ENCODE measurements at places on chromosomes 12 and 14.

DNA sequence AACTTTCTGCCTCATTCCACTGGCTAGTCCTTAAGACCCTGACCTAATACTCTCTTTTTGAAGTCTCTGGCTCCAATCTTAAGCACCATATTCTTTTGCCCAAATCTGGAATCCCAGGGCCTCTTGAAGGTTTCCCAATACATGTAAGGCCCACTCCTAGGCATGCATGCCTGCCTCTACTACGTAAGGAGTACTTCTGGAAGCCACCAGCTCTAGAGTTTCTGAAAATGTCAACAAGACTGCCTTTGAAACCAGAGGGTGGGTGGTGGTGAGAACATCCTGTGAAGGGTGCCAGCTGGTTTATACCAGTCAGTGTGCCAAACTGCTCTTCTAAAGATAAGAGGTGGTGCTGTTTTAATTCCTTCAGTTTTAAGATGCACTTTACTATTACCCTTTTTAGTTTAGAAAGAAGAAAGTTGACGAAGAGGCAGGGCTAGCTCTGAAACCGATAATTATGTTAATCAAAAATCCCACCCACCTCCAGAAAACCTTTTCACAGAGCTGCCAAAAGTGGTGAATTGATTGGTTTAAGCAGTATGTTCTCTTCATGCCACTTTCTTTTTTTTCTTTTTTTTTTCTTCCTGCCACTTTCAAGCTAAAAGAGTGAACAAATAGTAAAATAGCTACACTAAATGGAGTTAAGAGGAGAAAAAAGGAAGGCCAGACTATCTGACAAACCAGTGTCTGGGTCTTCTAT lies 8.7 kb upstream of the WDR89 start:
- DNase-seq: peak; percentile 51

DNA sequence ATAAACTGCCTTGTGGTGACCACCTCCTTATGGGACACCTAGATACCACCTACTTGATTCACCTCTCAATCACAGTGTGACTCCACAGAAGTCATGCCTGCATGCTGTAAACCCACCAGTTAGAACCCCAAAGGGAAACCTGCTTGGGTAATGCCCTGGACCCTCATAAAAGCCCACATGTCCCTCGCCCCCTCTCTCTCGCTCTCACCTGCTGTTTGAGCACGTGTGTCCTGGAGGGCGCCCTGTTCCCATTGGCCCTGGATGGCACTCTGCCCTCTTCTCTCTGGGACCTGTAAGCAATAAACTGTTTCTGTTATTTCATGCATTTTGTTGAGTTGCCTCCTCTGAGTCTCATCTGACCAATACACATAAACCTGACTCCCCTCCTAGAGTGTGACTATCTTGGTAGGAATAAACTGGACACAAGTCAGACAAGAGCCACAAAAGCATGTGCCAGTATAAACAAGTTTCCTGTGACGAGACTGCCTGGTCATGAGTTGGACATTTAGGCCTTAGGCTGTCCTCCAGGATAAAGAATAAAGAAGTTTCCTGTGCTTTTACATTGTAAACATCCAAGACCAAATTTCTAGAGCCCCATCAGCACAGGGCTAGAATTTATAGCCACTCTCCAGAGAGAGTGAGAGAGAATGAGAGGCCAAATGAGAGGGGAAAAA lies 8.6 kb downstream of the IFI27L2 start:
- DNase-seq: no peak

GRCh38 chr14:104066719-104067295 lies 18.7 kb upstream of the ASPG start:
- DNase-seq: no peak

- DNase-seq: no peak
These were observed 201.2 kb downstream of the CHST11 start for GRCh38 chr12:104657726-104658484.

- DNase-seq: no peak
These were observed 114.6 kb downstream of the TMEM132C start for GRCh38 chr12:128381541-128381940.

- DNase-seq: no peak
These were observed 380.5 kb downstream of the VRK1 start for GRCh38 chr14:97177635-97178034.

DNA sequence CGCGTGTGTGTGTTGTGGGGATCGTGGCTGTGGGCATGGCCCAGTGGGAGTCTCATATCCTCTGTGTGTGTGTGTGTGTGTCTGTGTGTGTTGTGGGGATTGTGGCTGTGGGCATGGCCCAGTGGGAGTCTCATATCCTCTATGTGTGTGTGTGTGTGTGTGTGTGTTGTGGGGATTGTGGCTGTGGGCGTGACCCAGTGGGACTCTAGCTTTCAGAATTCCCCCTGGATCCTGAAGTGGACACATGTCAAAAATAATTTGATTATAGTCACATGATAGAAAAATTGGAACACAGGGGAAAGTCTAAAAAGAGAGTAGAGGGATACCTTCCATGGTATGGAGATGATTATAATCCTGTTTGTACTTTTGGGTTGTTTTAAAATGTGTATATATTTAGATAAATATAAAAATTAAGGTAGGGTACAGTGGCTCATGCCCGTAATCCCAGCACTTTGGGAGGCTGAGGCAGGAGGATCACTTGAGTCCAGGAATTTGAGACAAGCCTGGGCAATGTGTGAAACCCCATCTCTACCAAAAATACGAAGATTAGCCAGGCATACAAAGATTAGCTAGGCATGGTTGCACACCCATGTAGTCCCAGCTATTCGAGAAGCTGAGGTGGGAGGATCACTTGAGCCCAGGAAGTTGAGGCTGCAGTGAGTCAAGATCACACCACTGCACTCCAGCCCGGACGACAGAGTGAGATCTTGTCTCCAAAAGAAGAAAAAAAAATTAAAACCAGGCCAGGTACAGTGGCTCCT lies 11.0 kb downstream of the PAPLN start:
- no peak for DNase-seq

- no peak for DNase-seq
These were observed 342.8 kb upstream of the SFSWAP start for GRCh38 chr12:131367983-131368667.

GRCh38 chr12:5870183-5870582 lies 74.9 kb downstream of the ANO2 start:
- DNase-seq: no peak

- peak; percentile 67 for DNase-seq
These were observed 93.9 kb upstream of the EVL start for GRCh38 chr14:99971087-99971940.

- DNase-seq: no peak
These were observed 6.9 kb downstream of the CDCA4 start for GRCh38 chr14:105014032-105014431.

GRCh38 chr14:89544636-89545301 lies 127.7 kb upstream of the FOXN3 start:
- DNase-seq: no peak

GRCh38 chr12:52832451-52832850 lies 1.7 kb downstream of the KRT79 start:
- no peak for DNase-seq

GRCh38 chr12:24960222-24960855 lies 11.4 kb upstream of the BCAT1 start:
- DNase-seq: no peak

DNA sequence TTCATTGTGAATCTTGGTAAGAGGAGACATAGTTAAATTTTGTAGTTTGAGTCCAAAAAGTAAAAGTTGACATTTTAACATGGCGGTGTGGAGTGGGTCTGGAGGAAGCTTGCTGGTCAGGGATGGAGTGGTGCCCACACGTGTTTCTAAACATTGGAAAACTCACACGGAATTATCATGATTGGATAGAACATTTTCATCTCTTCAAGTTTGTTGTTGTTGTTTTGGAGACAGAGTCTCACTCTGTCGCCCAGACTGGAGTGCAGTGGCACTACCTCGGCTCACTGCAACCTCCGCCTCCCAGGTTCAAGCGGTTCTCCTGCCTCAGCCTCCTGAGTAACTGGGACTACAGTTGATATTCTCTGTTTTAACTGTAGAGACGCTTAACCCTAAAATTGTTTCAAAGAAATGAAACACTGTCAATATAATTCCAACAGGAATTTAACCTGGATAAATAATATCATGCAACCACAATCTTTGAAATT lies 502 bp upstream of the MBIP start:
- DNase-seq: no peak

GRCh38 chr12:122981587-122982476 lies 1.4 kb downstream of the ARL6IP4 start:
- no peak for DNase-seq

DNA sequence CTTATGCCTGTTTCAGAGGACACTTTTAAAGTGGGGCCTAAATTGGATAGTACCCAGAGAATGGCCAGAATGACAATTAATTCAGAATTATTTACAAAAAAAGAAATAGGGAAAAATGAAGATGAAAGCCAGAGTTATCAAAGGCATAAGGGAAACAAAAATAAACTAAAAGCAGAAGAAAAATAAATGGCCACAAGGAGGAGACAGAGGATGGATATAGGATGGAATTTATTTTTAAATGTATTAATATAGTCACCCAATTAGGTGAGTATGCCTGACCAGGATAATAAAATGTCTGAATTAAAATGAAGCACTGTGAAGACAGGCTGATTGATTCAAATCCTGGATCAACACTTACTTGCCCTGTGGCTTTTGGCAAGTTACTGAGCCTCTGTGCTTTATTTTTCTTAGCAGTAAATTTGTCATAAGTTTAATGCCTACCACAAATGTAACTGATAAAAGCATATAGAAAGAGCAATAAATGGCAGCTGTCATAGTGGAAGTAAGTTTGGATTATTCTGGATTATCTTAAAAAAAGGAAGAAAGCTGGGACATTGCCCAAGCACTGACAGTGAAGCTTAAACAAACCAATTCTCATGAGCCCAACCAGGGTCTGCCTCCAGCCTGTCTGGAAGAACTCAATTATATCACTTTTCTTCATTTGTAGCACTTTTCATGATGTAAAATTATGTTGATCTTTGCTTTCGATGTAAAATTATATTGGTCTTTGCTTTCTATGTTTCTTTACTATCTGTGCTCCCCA lies 3.5 kb downstream of the CLEC9A start:
- no peak for DNase-seq

GRCh38 chr14:38611928-38612327 lies 356.0 kb upstream of the CLEC14A start:
- no peak for DNase-seq

GRCh38 chr14:42163136-42163535 lies 556.5 kb downstream of the LRFN5 start:
- DNase-seq: no peak

GRCh38 chr14:96243785-96244184 lies 12.2 kb upstream of the BDKRB1 start:
- DNase-seq: no peak

- no peak for DNase-seq
These were observed 72.3 kb upstream of the DHRS4 start for GRCh38 chr14:23881282-23881681.

DNA sequence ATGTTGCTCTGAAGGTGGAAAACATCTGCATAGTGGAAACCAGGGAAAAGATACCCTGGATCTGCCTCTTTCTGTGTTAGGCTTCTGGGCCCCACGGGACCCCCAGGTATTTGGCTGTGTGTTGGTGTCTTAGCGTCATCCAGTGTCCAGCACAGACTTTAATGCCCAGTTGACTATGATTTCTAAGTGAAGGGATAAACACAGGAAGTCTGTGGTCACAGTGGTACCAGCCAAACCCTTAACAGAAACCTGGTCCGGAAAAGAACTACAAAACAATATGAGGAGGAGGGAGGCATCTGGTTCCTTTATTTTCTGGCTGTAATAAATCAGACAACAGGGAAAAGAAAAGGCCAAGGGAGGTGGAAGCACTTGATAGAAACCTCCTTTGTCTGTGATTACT lies 56.4 kb downstream of the CMKLR1 start:
- no peak for DNase-seq

- no peak for DNase-seq
These were observed 102.2 kb downstream of the TNFAIP2 start for GRCh38 chr14:103225476-103225875.

- DNase-seq: no peak
These were observed 23.5 kb downstream of the CSRP2 start for GRCh38 chr12:76855271-76855670.

- DNase-seq: no peak
These were observed 54.7 kb downstream of the CPSF2 start for GRCh38 chr14:92176476-92176875.

- no peak for DNase-seq
These were observed 60.9 kb upstream of the OR4E1 start for GRCh38 chr14:21734457-21735074.

- DNase-seq: no peak
These were observed 596 bp upstream of the ZBTB39 start for GRCh38 chr12:57006809-57007475.

DNA sequence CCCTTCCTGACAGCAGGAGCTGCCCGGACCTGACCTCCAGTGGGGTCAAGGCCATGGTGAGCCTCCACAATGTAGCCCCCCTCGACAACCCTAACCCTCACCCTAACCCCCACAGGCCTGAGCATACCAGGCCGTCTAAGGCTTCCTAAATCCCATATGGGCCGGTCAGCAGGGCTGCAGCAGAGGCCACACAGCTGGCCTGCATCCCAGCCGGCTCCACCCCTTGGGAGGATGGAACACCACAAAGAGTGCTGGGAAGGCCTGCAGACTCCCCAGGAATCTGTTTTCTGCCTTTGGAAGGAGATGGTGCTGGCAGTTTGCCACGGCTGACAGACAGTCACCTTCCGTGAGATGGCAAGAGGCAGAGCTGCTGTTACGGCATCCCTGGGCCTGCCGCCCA lies 2.8 kb downstream of the TMEM179 start:
- DNase-seq: no peak

GRCh38 chr12:52800259-52800917 lies 4.5 kb upstream of the KRT3 start:
- DNase-seq: no peak

DNA sequence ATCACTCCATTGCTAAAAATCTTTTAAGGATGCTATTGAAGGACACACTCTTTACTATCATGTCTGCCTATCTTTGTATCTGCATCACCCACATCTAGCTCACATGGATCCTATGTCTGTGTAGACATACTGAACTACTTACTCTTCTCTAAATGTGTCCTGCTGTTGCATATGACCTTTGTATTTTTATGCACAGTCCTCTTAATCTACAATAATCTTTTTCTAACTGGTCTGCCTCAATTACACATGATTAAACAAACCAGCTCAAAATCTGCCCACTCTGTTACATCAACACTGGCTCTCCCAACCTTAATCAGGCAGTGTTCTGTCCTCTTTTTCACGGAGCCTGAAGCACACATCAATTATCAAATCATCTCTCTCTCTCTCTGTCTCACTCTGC lies 316.3 kb upstream of the MGAT4C start:
- DNase-seq: no peak

DNA sequence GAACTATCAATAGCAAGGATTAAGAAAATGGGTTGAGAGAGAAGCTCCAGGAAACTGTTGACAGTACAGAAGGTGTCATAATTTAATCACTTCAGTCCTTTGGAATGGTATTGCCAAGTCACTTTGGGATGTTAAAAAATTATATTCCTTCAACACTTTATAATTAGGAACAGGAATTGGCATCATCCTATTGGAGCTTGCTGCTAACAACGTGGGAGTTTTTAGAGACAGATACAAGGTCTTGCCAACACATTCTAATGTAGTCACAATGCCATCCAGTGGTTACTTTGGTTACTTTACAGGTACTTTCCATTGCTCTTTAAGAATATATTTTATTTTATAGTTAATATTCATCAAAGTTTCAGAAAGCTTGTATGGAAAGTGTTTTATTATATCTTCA lies 310.1 kb downstream of the SYT1 start:
- no peak for DNase-seq

- no peak for DNase-seq
These were observed 72.5 kb upstream of the MYF6 start for GRCh38 chr12:80634903-80635302.

GRCh38 chr12:117921929-117922777 lies 46.6 kb downstream of the KSR2 start:
- no peak for DNase-seq

- no peak for DNase-seq
These were observed 267.7 kb downstream of the SLC6A15 start for GRCh38 chr12:84644908-84645307.
